Activated gamma-delta T cell treated with anti-CD3 and anti-CD28 coated beads, Interleukin-2, amount 50 U/mL, for 16 hours (primary cell): ENCODE measurements at places on chromosomes 1 and 21.

DNA sequence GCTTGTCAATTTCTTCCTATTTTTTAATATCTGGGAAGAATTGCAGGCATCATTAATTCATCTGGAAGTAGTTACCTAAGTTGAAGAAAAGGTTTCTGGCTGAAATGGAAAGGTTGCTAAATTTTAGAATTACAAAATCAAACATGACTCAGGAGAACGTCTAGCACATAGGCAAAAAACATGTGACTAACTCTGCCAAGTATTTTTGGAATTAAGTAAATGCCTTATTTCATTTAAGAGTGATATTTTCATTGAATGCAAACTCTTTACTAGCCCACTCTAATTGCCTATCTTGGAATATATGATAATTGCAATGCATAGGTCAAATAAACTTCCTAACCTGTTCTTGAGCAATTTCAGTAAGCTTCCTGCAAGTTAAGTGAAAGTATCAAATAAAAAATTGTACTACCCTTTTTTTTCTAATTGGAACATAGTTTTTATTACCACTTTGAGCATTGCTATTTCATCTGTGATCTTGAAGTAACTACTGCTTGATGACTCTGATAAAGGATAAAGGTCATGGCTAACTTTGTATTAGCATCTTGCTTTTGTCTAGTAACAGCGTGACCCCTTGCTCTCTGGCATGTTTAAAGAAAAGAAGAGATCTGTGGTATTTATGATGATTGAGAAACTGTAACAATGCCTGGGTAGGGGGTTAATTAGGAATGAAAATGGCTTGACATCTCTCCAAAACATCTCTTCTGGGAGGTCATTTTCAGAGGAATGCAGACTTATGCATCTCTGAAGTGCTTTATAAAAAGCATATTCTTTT, 208.3 kb upstream of the NCAM2 start:
- DNase-seq = no peak

GRCh38 chr21:37675202-37675801, 241.0 kb downstream of the KCNJ6 start:
- DNase-seq = peak; percentile 19

- DNase-seq = no peak
Measured at GRCh38 chr1:204448344-204448964, 36.8 kb upstream of the PPP1R15B start.

DNA sequence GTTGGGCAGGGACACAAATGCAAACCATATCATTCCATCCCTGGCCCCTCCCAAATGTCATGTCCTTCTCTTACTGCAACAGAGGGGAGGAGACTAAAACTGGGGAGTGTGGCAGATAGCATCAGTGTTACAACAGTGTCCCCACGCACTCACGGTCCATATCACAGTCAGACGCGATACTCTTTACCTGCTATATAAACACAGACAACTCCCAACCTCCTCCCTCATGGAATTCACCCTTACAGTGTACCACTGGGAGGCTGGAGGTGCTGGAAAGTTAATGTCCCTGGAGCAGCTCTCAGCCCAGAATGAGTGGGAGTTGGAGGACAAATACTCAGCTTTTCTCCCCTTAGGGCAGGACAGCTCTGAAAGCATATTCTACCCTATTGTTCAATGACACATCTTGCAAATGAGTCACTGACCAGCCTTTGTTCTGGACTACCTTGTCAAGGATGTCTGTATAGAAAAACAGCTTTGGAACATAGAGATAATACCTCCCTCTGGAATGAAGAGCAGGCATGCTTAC, 445.9 kb downstream of the SETD4 start:
- DNase-seq = no peak

- no peak for DNase-seq
Measured at GRCh38 chr1:48217856-48218255, 4.7 kb upstream of the SLC5A9 start.

DNA sequence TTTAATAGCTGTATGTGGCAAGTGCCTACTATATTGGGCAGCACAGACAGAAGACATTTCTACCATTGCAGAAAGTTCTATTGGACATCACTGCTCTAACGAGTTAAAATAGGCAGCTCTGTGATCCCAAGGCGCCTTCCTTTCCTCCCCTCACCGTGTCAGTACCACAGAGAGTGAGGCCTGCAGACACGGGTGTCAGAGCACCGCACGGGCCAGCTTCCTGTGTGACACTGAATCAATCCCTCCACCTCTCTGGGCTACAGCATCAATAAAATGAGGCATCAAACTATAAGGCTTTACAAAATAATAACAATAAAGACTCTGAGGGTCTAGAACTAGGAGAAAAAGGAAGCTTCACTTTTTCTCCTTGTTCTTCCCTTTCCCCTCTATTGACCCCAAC, 246.7 kb downstream of the FOXD2 start:
- DNase-seq = no peak

GRCh38 chr1:106651028-106651762, 405.3 kb upstream of the PRMT6 start:
- DNase-seq = no peak

DNA sequence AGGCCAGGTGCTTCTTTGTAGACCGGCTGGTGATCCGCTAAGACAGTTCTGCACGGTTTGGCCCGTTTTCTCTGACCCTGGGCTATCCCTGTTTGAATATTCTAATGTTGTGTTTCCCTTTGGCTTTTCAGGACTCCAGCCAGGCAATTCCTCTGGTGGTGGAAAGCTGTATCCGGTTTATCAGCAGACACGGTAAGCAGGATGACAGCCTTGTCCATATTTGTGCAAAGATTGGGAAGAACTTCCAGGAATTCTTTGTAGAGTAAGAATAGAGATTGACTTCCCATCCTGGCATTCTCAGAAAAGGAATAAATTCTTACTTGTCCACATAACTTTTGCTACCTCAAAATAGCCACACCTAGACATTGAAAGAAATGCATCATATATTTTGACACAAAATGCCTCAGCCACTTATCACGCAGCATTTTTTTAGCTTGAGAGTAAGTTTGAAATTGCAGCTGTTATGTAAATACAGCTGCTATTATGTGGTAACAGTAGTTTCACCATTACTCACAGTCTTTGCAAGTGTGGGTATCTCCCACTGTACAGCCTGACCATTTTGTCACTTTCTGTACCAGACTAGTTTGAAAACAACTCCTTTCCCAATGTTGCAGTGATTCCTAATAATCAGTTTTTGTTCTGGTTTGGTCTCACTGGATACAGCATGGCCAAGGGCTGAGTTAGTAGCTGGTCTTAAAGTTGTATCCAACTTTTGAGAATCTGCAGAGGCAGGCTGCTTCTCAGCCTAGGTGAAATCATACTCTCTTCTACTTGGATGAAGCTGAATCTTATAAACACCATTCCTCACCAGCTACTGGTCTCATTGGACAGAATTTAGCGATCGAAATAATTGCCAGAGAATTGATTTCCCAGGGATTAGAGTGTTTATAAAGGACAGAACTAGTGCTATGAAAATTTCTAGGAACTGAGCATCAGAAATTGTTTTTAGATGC, 40.0 kb upstream of the IKBKE start:
- DNase-seq = no peak
